ENCODE measurements at places on chromosomes 1 and 21. TPM values are rescaled to one million over a fixed set of nuclear protein-coding genes. Genes with fewer than 3 reads are reported as not detected.

Gene ILDR2
- total RNA-seq: 0.43 TPM

Gene ADAMTSL4
- total RNA-seq: 2.9 TPM

Gene CC2D1B
- total RNA-seq: 36.4 TPM

GRCh38 chr21:28821276-28822122, 171.2 kb downstream of the LTN1 start:
- DNase-seq: peak; percentile 65

DNA sequence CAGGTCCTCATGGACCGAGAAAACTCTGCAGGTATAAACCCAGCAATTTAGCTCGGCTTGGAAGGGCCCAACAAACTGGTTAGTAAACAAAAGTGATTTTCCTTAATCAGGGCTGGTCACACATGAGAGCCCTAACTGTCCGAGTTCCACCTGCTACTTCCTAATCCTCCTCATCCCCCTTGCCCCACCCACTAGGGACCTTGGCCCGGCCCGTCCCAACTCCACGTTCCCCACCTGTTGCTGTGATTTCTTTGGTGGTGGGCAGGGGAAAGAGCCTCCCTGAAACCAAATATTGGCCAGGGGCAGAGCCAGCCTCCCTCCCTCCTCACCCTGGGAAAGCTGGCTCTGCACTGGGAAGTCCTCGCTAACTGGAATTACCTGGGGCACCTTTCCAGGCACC, 304.2 kb upstream of the PROX1 start:
- DNase-seq: no peak

DNA sequence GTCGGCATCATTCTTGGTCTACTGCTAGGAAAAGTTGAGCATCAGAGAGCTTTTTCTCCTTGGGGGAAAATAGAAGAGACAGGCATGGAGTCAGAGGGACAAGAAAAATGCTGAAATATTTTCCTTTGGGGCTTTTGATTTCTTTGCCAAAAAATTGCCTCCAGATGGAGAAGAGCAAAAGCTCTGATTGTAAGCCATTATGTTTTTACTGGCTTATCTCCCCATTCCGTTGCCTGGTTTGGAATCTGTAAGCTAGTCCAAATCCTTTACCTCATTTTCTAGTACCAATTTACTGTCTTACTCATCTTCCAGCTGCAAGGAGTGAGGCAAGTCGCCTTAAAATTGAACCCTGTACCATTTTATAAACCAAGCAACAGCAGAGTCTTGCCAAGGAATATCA, 23.3 kb upstream of the NBL1 start:
- DNase-seq: no peak

GRCh38 chr1:193183019-193183627, 3.3 kb downstream of the B3GALT2 start:
- DNase-seq: peak; percentile 66

DNA sequence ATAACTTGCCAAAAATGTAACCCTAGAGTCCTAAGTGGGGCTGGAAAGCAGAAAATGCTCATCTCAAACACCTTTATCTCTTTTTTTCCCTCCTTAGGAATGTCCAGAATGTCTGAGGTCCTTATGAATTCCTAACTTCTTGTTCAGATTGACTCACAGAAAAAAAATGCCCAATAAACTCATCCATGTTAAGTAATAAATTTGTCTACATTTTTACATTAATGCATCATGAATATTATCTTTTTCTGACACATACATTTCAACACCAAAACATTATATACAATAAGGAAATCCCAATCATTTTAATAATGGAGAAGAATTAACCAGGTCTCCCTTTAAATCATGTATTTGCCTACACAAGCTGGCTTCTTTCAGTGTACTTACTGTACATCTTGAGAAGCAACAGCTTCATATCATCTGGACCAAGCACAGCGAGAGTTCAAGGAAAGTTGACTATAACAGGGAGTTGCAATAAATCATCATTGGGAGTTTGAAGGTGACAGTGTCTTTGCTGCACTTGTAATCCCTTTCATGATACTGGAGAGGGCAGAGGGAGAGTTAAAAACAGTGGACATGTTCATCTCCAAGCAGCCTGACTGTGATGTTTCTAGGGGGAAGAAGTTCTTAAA, 565.2 kb downstream of the LTN1 start:
- DNase-seq: peak; percentile 65

DNA sequence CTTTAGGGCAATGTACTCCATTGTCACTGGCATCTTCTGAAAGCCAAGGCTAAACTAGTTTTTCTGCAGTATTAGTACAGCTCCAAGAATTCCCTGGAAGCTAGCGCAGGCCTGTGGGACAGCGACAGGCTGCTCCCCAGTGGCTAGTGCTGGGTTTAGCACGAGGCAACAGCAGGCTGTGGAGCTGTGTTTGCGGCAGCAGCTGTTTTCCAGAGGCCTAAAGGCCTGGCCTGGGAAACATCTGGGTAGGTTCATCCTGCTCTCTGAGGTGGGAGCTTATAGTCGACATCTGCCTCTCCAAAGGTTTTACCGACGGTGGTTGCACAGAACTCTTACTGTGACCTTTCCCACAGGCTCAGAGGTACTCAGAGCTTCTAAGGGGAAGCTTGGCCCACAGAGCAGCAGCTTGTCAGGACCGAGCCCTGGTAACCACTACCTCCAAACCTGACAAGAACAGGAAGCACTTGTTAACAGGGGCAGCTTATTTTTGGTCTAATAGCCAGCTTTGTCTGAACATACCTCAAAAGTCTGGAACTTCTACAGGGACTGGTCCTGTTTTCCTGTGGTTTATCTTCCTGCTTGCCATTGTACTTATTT, 17.2 kb downstream of the CC2D1B start:
- DNase-seq: peak; percentile 68

GRCh38 chr1:9843576-9843945, 19.8 kb upstream of the CLSTN1 start:
- DNase-seq: no peak

GRCh38 chr1:59179673-59180072, 117.2 kb upstream of the FGGY start:
- DNase-seq: no peak

DNA sequence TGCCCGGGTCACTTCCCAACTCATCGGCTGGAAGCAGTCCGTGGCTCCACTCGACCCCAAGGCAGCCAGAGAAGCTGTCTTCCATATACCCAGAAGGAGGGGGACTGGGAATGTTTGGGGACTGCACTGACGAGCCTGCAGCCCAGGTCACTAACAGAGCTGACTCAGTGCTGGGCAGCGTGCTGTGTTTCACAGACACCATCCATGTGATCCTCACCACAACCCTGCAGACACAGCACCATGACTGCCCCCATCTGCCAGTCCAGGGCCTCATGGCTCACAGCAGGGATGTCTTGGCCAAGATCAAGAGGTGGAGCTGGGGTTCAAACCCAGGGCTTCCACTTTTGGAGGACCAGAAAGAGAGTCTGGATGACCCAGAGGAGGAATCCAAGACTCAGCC, 67.9 kb downstream of the KLHDC7A start:
- DNase-seq: no peak

Measured in fibroblast of villous mesenchyme (primary cell).